ENCODE measurements at places on chromosomes 7 and 10.

DNA sequence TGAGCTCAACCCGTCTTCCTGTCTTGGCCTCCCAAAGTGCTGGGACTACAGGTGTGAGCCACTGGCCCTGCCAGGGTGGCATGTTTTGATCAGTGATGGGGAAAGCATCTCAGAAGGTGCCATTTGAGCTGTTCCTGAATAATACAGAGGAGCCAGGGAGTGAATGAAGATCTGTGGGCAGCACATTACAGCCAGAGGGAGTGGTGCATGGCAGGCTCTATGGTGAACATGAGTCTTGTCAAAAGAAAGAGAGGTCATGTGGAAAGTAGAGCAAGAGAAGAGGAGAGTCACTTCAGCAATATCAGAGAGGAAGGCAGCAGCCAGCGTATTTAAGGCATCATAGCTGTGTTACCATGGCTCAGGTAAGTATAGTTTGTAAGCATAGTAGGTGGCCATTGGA, 275.7 kb upstream of the LRGUK start:
- DNase-seq, result no peak

GRCh38 chr10:98312822-98313221, 44.8 kb upstream of the LOXL4 start:
- no peak for DNase-seq

- no peak for DNase-seq
These were observed 264.4 kb downstream of the SORCS1 start for GRCh38 chr10:106900016-106900652.

GRCh38 chr10:78746155-78746763, 322.5 kb upstream of the ZMIZ1 start:
- DNase-seq, result no peak

GRCh38 chr7:115217373-115217772, 295.5 kb downstream of the MDFIC start:
- DNase-seq, result no peak

GRCh38 chr10:43904301-43904700, 255.6 kb upstream of the ZNF32 start:
- no peak for DNase-seq

DNA sequence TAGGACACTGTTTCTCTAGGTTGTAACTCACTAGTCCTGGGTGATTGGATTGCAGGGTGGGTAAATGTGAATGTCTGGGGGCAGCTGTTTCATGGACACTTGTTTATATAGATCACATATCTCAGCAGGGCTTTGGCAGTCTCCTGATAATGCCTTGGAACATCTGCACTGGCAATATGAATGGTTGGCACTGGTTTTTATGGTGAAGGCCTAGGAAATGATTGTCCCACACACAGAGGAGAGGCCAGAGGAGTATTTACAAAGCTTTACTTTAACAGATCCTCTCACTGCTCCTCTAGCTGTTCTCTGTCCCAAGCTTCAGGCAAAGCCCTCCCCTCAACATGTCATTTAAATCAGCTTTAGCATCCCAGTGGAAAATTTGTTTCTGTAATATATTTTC, 171.3 kb upstream of the STEAP4 start:
- no peak for DNase-seq

DNA sequence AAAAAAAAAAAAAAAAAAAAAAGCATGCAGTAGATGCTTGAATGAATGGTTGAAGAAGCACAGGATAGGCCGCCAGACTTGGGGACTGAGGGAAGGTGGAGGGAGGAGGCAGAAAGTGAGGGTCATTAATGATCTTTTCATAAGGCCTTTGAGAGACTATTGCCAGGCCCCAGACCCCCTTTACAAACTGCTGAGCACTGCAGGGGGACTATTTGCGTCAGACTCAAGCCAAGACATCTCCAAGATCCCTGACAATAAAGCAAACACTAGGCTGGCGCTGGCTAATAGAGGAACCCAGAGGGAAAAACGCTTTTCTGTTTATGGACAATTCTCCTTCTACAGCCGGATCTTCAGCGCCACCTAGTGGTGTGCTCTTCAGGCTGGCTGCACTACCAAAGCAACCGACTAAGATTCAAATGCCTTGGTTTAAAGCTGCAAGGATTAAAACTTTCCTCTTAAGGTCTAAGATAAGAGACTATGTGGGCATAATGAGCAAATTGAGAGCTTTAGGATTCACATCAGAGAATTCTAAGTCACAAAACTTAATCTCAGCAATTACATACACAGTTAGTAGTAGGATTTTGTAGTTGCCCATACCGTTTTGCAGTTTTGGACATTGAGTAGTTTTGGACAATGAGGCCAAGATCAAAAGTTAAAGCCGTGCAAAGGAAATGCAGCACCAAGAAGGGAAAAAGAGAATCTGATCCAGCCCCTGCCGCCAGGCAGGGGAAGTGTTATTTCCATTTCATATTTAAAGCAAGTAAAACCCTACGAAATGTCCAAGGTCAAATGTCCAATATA, 17.9 kb upstream of the AGK start:
- peak; percentile 15 for DNase-seq

GRCh38 chr10:15719049-15719898, 448 bp downstream of the ITGA8 start:
- DNase-seq, result no peak

- DNase-seq, result no peak
These were observed 34.5 kb upstream of the MEOX2 start for GRCh38 chr7:15720849-15721471.

DNA sequence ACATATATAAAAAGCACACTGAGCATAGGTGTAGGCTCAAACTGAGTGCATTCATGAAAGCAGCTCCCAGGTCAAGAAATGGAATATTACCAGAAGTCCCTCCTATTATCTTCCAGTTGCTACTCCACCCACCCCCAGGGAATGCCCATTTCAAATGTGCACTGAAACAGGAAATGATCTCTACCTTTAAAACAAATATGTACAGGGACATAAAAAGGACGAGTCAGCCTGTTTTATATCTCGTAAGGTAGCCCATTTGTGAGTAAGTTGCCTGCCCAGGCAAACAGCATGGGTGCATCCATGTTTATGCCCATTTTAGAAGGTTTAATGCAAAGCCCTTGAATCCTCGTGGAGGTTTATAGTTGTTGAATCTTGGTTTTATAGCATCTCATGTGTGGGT, 10.4 kb downstream of the FFAR4 start:
- no peak for DNase-seq

- DNase-seq, result no peak
These were observed 26.6 kb downstream of the CHST3 start for GRCh38 chr10:71990706-71991269.

- DNase-seq, result no peak
These were observed 289.0 kb downstream of the TWIST1 start for GRCh38 chr7:18828260-18828993.

GRCh38 chr7:38594949-38595348, 36.2 kb downstream of the AMPH start:
- DNase-seq, result no peak

Measured in NCI-H1436 treated with DMSO at 0.1 percent for 48 hours (cell line).